ENCODE measurements at places on chromosomes 3 and 15. TPM values are rescaled to one million over a fixed set of nuclear protein-coding genes. Genes with fewer than 3 reads are reported as not detected.

SSUH2 gene
- 0.32 TPM for total RNA-seq

KLHL40 gene
- total RNA-seq = not detected

CHL1 gene
- total RNA-seq = 46.5 TPM

DGKG gene
- total RNA-seq = 75.0 TPM

ITIH1 gene
- not detected for total RNA-seq

DNA sequence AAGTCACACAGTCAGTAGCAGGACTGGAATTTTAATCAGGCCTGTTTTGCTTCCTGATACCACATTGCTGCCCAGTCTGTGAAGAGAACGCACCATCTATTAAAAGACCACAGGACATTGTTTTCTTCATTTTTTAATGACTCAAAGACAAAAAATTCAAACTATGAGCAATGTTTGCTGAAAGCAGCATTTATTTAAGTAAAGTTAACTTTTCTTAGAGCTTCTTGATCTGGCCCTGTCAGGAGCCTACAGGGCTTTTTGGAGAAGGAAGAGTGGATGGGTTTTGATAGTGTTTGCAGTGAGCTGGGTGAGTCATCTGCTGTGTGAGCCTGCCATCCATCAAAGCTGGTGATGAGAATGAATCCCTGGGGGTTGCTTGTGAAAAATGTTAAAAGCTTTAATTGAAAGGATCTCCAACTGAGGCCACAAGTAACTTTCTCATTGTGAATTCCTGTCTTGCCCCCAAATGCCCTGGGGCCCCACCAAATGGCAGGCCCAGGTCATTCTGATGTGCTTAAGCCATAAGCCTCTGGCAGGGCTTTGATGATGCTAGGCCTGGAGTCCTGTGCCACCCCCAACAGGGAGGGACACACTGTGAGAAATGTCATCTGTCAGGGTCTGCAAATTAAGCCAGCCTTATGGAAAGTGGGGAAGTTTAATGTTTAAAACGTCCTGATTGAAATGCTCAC is 136.2 kb upstream of the PFN2 start:
- DNase-seq = no peak

DNA sequence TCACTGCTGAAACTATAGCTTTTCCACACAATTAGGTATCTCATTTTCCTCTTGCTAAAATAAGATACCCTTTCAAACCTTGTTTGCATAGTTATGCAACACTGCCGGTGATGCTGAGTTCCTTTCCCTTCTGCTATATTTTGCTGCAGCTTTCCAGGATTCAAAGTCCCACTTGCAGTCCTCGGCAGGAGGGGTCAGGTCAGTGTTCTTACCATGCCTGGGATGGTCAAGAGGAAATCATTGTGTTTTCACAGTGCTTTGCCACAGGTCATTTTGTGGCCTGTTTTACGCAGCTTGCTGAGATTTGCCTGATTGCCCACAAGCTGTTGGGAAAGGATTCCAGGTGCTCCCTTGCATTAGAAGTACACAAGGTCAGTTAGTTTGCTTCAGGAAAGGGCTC is 156.9 kb downstream of the B3GALNT1 start:
- DNase-seq = no peak

- DNase-seq = no peak
Observed at GRCh38 chr3:19103510-19103909, 44.8 kb upstream of the KCNH8 start.

DNA sequence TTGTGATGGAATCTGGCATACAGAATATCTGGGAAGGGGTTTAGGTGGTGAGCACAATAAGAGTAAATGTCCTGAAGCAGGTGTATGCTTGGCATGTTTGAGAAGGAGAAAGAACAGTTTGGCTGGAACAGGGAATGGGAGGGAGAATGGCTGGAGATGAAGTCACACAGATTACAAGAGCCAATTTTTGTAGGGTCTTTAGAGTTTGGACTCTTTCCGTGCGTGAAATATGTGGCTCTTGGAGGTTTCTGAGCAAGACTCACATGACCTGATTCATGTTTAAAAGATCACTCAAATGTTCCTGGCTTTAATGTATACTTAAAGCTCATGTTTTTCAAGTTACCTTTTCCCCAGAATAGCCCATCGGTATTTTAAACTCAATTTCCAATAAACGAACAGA is 32.8 kb downstream of the SPRED1 start:
- no peak for DNase-seq

GRCh38 chr3:133282236-133282635 is 117.6 kb upstream of the BFSP2 start:
- DNase-seq = no peak

- no peak for DNase-seq
Observed at GRCh38 chr3:27508424-27508823, 24.2 kb upstream of the SLC4A7 start.

DNA sequence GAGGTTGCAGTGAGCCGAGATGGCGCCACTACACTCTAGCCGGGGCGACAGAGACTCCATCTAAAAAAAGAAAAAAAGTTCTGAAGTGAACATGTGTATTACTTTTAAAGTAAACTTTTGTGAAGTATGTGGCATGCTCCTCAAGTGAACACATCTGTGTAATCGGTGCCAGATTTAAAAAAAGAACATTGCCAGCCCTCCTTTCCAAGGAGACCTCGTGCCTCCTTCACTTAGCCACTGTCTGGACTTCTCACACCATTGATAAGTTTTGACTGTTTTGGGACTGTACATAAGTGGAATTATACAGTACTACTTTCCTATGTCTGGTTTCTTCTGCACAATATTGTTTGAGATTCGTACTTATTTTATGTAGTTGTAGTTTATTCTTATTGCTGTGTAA is 140.4 kb downstream of the UBE2E2 start:
- no peak for DNase-seq

- no peak for DNase-seq
Observed at GRCh38 chr15:57442335-57442734, 66.0 kb downstream of the CGNL1 start.

- no peak for DNase-seq
Observed at GRCh38 chr3:114879059-114880031, 267.7 kb downstream of the ZBTB20 start.

GRCh38 chr15:99385865-99386264 is 134.6 kb downstream of the LRRC28 start:
- DNase-seq = no peak

GRCh38 chr3:181267312-181267711 is 277.8 kb upstream of the DNAJC19 start:
- DNase-seq = no peak
